ENCODE measurements at places on chromosomes 4 and X.

DNA sequence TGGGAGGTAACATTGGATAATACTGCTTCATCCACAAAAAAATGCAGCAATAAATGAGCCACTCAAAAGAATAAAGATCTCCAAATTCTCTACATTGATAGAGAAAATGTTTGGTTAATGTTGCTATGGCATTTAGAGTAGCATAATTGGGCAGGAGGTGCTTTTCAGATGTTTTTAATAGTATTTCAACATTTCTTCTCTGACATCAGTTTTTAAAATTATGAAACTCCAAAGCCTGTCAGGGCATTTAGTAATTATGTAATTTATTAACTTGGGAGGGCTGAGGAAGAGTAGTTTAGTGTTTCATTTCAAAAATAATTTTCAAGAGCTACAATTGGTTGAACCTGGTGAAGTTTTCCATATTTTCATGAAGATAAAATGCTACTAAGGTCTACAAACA is 211.3 kb upstream of the INTU start:
- DNase-seq = no peak

GRCh38 chr4:98092833-98093439 is 50.3 kb downstream of the STPG2 start:
- no peak for DNase-seq

DNA sequence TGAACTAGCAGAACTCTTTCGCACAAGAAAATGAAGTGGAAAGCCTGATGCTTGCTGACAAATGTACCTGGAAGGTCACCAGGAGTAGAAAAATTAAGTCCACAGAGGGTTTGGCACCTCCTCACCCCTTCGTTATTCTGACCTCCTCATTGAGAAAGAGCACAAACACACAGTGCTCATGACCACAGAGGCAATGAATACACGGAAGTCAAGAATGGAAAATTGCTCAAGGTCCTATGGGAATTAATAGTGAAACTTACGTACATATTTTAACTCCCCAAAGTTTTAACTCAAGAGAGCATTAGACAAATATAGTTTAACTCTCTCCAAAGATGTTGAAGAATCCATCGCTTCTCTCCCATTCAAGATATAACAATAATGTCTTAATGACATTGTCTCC is 83.6 kb upstream of the CAMK2D start:
- no peak for DNase-seq

DNA sequence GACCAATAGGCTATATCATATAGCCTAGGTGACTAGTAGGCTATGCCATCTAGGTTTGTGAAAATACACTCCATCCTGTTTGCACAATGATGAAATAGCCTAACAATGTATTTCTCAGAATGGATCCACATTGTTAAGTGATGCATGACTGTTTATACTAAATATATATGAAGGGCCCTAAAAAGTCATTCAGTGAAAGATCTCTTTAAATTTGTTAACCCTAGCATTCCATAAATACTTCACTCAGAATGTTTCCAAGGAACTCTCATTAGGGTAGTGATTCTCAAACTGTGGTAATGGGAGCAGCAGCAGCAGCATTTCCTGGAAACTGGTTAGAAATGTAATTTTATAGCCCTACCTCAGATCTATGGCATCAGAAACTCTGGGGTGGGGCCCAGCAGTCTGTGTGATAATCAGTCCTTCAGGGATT is 74.9 kb downstream of the PRRG1 start:
- DNase-seq = no peak

DNA sequence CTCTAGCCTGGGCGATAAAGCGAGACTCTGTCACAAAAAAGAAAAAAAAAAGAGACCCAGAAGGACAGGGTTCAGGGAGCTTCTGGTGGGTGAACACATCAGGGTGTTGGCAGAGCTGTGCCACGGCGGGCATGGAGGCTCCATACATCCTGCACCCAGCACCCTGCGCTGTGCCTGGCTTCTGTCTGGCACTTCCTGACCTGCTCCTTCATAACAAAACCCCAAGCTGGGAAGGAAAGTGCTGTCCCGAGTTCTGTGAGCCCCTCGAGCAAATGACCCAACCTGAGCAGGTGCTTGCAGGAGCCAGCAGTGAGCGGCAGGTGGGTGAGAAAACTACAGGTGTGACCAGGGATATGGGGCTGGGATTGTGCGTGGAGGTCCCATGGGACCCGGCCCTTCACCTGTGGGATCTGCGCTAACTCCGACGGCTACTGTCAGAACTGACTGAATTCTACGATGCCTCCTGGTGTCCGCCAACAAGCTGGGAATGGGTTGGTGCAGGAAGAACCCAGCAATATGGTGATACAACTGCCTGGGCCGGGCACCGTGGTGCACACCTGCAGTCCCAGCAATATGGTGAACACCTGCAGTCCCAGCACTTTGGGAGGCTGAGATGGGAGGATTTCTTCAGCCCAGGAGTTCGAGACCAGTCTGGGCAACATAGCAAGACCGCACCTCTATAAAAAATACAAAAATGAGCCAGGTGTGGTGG is 18.9 kb downstream of the ASMTL start:
- DNase-seq = no peak

GRCh38 chr4:28890949-28891775 is 1829.0 kb upstream of the PCDH7 start:
- no peak for DNase-seq

- DNase-seq = no peak
Observed at GRCh38 chr4:8307714-8308113, 38.2 kb downstream of the HTRA3 start.

DNA sequence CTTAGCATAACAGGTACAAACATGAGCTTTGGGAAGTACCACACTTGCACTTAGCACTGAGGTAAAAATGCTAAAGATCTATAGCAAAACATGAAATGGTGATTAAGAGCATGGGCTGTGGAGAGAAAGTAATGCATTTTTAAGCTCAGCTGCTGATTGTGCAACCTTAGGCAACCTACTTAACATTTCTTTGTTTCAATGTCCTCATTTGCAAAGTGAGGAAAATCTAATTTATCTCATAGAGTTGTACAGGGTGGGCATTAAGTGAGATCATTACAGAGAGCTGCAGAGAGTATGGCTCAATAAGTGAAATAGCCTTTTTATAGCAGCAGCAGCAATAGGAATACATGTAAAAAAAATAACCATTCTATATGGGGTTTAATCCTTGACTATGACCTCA is 87.0 kb downstream of the PAK3 start:
- DNase-seq = no peak

- DNase-seq = no peak
Observed at GRCh38 chr4:138858419-138858818, 157.2 kb upstream of the NOCT start.

DNA sequence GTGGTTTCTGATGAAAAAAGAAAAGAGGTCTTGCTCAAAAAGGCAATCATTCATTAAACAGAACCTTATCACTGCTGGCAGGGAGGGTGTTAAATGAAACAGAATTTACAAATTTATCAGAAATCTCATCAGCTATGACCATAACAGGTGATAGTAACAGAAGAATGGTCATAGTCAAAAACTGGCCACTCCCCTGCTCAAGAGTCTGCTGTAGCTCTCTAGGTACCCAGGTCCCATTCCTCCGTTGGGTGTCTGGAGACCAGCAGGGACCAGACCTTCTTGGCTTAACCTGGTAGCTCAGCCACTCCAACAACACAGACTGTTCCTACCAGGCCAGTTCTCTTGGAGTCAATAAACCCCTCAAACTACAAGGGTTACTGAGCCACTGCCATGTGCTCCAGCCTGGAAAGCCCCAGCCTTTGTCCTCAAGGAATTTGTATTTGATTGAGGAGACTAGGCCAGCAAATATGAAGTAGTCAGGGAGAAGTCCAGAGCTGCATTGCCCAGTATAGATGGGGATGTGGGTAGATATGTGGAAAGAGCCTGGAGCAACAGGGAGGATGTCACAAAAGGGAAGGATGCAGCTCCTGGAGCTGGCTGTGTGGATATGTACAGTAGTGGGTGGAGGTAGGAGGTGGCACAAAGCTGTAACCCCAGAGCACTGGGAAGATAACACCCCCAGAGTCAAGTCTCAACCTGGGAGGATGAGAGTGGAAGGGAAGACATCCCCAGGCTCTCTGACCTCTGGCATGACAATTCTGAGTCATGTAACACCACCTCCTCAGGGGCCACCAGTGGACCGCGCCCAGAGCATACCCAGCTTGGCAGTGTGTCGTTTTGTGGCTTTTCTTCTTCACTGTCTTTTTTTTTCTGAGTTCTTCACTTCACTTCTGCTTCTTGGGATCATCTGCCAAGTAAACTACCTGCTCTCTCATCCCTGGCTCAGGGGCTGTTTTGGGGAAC is 21.9 kb downstream of the RASL11B start:
- DNase-seq = no peak

- DNase-seq = no peak
Observed at GRCh38 chr4:55604996-55605395, 13.0 kb upstream of the PDCL2 start.

DNA sequence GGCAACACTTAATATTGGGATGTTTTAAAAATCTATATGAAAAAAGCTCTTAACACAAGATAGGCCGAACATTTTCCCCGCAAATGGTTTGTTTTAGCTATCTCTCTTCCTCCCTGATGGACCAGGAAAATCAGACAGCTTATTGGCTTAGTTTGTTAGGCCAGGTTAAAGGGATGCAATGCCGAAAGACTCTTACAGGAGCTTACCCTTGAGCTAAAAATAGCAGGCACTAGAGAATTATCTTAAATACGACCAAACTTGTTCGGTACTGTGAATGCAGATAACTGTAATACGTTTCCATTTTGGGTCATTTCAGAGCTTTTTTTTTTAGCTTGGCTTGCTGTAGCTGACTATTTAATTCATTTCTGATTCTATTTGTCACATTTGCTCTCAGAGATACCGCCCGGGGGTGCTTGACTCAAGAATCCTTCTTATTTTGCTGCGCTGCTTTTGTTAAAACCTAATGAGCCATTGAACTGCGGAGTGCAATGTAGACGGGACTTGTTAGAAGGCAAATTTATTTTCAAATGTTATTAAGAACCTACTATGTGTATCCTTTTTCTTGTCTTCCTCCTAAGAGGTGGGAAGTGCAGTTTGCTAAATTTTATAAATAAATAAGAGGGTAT is 23.3 kb downstream of the PPARGC1A start:
- DNase-seq = no peak

GRCh38 chr4:46274717-46275116 is 115.2 kb downstream of the GABRA2 start:
- DNase-seq = no peak

DNA sequence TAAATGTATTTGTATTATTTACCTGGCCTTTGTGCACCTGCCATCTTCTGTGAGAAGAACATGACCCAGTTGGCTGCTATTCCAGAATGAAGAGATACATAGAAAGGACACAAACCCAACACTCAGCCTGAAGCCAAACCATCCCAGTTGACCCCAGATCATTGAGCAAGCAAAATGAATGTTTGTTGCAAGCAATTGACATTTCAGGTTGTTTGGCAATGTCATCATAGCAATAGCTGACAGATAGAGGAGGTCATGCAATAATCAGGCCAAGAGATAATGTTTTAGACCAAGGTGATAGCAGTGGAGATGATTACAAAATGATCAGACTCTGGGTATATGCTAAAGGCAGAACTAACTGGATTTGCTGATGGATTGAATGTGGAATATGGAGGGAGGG is 71.2 kb upstream of the TMEM164 start:
- no peak for DNase-seq

DNA sequence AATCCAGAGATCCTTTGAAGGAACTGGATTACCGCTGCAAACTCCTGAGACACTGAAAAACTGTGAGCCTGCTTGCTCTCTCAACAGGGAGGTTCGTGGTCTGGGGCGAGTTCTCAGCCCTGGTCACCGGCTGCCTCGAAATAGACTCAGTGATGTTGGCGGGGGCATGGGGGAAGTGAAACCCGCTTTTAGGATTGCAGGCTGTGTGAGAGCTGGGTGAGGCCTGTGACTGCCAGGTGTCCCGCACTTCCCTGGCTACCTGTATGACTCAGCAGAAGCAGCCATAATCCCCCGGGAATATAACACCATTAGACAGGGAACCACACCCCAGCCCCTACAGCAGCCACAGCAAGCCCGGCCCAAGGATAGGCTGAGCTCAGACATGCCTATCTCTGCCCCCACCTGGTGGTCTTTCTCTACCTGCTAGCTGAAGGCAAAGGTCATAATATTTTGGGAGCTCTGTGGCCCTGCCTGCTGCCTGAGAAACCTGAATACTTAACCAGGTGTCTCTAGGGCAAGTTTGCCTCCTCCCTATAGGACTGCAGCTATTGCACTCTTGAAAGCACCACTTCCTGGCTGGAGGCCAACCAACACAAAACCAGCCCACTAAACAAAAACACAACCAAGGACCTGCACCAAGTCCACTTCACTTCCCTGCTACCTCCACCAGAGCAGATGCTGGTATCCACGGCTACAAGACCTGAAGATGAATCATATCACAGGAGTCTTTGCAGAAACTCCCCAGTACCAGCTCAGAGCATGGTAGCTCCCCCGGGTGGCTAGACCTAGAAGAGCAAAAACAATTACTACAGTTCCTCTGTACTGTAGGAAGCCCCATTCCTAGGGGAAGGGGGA is 202.0 kb downstream of the RRAGB start:
- no peak for DNase-seq

- no peak for DNase-seq
Observed at GRCh38 chr4:119898211-119898610, 168.4 kb downstream of the MAD2L1 start.

- no peak for DNase-seq
Observed at GRCh38 chr4:24428850-24429249, 155.5 kb downstream of the DHX15 start.

DNA sequence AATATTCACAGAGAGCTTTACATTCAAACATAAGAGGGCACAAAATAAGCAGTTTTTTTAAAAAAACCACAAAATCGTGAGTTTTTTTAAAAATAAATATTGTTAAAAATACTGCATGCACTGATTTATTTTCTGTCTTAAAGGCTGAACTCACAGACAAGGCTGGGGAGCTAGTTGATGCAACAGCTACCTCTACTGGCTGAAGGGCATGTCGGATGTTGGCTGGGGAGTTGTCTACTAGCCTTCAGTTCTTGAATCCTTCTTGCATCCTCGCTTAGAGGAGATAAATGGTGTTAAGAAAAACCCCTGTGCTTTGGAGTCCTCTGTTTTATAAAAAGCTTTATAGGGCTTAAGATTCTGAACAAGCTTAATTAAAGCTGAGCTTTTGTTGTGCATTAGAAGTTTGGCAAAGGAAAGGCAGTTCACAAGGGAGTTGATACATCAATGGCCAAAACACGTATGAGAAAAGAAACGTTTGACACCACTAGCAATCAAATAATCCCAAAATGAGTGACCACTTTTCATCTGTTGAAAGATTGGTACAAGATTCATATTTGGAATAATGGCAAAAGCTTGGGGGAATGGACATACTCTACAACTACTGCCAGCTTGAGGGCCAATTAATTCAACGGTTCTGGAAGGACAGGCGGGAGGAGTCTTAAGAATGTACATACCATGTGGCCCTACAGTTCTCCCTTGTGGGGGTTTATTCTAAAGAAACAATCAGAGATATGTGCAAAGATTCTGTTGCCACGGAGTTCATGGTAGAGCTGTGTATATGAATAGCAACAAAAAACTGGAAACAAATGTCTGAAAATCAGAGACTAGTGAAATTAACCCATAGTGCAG is 94.7 kb downstream of the SEL1L3 start:
- DNase-seq = peak; percentile 14

GRCh38 chr4:105709081-105709450 is 482 bp downstream of the GSTCD start:
- no peak for DNase-seq

GRCh38 chr4:79367096-79367495 is 40.9 kb downstream of the GK2 start:
- no peak for DNase-seq

All from NCI-H1417 treated with DMSO at 0.1 percent for 48 hours (cell line).